ENCODE measurements at places on chromosomes 4 and X.
A peak's percentile ranks its signal among the peaks of the same experiment; 100 is the strongest.

GRCh38 chr4:133711817-133712216 is 489.8 kb downstream of the PABPC4L start:
- DNase-seq, result no peak

GRCh38 chrX:139179592-139179991 is 350.9 kb upstream of the F9 start:
- DNase-seq, result no peak

DNA sequence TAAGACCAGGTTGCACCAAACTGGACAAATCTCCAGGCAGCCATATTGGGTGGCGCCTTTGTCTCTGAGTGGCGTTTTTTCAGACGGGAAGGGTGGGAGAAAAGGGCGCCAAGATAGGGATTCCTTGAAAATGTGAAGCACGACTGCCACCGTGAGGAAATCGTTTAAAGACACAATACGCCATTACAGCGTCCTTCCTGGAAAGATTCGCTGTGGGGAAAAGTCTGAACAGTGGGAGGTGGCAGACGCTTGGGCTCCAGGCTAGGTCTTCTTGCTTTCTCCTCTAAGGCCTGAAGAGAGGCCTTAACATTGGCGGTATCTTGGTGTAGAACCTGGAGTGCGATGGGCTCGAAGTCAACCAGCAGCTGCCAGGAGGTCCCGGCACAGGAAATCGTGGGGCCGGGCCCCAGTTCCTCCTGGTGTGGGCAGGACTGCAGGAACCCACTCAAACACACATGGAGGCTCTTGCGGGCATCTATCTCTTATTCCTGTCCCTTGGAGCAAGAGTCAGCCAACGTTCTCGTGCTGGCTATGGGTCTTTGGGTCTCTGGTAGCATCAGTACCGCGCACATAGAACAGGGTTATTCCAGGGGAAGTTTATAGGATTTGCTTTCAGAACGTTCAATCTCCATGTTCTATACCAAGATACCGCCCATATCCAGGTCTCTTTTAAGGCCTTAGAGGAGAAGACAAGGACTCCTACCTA is 208.8 kb downstream of the OR13H1 start:
- DNase-seq, result no peak

GRCh38 chrX:75883446-75883845 is 98.4 kb upstream of the MAGEE2 start:
- no peak for DNase-seq

DNA sequence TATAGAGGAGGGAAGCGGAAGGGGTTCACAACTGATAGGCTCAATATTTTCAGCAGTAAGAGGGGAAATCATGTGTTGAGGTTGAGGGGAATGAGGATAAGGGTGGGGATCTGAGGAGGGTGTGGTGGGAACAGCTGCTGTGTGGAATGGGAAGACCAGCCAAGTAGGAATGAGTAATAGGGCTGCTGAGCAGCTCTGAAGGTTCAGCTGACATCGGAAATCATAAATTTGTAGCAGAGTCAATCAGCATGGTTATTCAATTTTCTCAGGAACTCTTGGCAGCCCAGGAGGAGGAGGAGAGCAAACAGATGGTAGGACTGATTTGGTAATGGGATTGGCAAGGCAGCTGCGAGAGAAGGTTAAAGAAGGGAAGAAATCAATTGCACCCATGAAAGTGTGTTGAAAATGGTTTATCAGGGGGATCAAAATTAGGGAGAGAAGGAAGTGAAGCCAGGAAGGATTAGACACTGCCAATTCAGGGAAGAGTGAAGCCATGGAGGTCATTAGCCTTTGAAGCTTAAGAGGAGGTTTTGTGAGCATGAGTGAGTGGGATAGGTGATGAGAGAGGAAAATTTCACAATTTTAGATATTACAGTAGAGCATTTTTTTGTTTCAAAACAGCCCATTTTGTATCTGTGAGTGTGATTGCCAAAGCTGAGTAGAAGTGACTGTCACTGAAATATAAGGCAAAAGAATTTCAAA is 82.6 kb downstream of the PCDH7 start:
- DNase-seq, result no peak

- no peak for DNase-seq
These were observed 129.2 kb downstream of the NR3C2 start for GRCh38 chr4:148312956-148313490.

DNA sequence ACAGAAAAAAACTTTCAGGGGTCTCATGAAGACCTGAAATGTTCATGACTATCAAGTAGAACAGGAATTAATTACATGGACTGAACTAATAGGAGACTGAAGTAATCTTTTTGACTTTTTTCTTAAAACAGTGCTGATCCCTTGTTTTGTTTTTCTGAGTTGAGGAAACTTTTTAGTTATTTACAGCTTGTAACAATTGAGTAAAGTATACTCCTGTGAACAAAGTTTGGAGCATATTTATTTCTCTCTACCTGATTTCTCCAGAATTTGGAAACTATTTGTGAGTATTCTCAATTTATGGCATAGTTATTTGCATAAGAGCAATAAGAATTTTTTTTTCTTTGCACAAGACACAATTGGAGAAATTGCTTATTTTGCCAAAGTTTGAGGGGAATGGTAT is 64.8 kb downstream of the PCDH18 start:
- DNase-seq, result no peak

DNA sequence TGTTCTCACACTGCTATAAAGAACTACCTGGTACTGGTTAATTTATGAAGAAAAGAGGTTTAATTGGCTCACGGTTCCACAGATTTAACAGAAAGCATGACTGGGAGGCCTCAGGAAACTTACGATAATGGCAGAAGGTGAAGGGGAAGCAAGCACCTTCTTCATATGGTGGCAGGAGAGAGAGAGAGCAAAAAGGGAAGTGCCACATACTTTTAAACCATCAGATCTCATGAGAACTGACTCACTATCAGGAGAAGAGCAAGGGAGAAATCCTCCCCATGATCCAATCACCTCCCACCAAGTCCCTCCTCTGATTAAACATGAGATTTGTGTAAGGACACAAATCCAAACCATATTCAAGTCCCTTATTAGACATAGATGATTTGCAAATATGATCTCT is 12.3 kb upstream of the RAP2C start:
- DNase-seq, result peak; percentile 12

GRCh38 chr4:76546327-76546726 is 111.3 kb downstream of the SHROOM3 start:
- no peak for DNase-seq

DNA sequence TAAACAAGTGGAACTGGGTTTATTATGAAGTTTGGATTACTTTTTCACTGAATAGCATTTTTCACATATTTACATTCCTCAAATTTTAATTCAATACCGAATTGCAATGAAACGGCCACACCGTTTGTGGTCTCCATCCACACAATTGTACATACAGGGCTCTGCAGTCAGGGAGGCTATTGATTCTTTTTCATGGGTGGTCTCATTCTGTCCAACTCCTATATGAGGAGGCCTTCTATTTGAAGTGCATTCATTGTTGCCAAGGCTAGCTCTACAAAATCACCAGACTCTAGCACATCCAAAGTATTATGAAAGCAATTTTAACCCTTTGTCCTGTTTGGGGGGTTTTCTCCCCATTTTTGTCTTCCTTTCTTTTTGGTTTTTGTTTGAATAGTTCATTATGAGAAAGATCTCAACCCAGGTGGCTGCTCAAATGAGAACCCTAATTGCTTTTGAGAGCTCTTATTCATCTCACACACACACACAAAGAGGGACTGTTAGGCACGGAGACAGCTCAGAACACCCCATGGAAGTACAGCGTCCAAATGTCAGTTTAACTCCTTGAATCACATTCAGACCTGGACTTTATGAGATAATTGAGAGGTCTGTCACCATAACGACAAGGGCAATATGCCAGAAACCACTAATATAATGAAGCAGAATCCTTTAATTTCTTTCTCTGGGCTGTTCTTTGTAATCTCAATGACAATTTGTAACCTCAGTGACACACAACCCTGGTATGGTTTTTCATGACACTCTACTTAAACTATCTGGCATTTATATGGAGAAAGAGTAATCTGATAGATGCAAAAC is 79.4 kb downstream of the NLGN4X start:
- no peak for DNase-seq

- no peak for DNase-seq
These were observed 161.8 kb downstream of the GABRB1 start for GRCh38 chr4:47193179-47193578.

GRCh38 chrX:38657562-38657961 is 96.2 kb downstream of the TSPAN7 start:
- peak; percentile 42 for DNase-seq

DNA sequence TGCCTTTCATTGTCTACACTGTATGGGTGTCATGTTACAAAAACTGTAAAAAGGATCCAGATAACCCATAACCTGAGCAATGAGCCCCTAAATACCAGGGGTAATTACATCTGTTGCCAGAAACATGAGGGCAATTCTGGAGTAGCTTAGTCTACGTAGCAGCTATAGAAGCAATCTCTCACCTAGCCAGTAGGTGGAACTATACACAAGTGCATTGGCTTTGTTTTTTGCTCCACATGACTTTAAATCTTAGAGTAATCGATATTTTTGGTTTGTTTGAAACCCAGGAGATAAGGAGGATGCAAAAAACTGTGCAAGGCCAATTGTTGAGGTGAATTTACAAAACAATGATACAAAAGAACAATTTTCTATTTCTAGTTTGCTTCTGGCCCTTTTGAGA is 57.5 kb downstream of the GPR82 start:
- DNase-seq, result no peak

GRCh38 chr4:146271466-146271865 is 57.1 kb downstream of the REELD1 start:
- no peak for DNase-seq

- no peak for DNase-seq
These were observed 187.4 kb downstream of the SOX3 start for GRCh38 chrX:140317462-140317861.

DNA sequence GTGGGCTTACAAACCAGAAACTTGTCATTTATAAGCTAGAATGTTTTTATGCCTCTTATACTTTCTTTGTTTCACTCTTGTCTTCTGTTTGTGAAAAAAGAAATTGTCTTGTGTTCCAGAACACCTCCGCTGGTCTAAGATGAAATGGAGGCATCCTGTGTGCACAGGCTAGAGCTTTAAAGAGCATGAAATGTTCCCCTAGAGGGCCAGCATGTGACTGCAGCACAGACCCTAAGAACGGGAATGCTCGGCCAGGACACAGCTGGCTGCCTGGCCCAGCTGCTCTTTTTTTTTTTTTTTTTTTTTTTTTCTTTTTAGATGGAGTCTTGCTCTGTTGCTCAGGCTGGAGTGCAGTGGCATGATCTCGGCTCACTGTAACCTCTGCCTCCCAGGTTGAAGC is 33.6 kb downstream of the SETD7 start:
- no peak for DNase-seq

DNA sequence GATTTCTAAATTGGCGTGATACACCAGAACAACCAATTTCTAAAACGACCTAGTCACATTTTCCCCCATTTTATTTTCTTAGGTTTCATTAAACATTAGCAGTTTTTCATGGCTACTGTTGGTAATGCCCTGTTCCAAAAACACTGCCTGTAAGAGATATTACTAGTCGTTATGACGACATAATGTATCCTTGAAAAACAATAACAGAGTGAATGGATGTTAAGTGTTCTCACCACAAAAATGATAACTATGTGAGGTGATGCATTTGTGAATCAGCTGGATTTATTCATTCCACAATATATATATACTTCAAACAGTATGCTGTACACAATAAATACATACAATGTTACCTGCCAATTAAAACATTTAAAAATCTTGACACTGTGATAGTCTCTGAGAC is 1147.6 kb upstream of the PCDH10 start:
- no peak for DNase-seq

DNA sequence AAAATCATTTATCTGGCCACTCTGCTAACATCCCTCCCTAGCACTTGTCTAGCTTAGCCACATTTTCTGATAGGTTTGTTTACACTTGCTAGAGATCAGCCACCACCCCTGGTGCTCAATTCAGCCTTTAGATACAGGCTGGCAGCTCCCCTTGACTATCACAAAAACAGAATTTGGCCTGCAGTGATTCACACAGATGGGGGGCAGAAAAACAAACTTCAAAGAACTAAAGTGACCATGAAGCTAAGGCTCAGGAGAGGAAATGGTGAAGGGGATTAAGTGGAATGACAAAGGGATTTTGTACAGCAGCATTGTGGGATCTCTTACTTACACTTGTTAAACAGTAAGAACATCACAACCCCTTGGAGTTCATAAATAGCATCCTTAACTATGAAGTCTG is 1718.0 kb upstream of the PCDH7 start:
- DNase-seq, result no peak

- no peak for DNase-seq
These were observed 192.8 kb downstream of the SMIM20 start for GRCh38 chr4:26106776-26107175.

DNA sequence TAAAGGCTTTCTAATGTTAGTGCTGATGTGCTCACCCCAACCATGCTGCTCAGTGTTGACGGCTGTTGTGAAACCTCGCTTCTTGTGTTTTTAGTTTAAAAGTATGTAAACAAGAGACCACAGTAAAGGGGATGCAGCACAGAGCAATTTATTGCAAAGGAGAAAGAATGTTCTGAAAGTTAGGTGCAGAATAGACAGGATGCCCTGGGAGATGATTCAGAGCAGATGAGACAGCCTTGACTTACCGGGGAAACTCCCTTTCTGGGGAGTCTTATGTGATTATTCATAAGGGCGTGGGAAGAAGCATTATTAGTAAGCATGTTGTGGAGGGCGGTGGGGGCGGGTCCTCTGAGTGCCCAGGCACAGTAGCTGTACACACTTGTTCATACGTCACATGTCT is 47.7 kb downstream of the EVC start:
- peak; percentile 6 for DNase-seq

GRCh38 chrX:37786624-37787422 is 7.0 kb downstream of the CYBB start:
- peak; percentile 43 for DNase-seq

GRCh38 chrX:24380262-24381187 is 20.1 kb downstream of the SUPT20HL1 start:
- no peak for DNase-seq

- peak; percentile 45 for DNase-seq
These were observed 40.8 kb downstream of the ARSD start for GRCh38 chrX:2888309-2888708.

DNA sequence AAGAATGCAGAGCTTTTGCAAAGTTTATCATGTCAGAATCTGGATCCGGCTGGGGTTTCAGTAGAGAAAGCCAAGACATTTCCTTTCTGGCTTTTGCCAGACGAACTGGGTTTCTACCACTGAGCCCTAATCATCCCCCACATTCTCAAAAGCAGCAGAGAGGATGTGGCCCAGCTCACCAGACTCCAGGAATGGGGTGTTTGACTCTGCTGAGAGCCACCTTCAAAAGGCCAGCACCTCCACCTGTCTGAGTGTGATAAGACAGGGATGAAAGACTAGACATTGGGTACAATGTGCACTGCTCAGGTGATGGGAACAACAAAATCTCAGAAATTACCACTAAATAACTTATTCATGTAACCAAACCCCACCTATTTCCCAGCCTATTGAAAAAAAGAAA is 25.7 kb upstream of the CCKAR start:
- DNase-seq, result no peak

Data from inflammatory macrophage (primary cell).